ENCODE measurements at places on chromosomes 6 and 20.

DNA sequence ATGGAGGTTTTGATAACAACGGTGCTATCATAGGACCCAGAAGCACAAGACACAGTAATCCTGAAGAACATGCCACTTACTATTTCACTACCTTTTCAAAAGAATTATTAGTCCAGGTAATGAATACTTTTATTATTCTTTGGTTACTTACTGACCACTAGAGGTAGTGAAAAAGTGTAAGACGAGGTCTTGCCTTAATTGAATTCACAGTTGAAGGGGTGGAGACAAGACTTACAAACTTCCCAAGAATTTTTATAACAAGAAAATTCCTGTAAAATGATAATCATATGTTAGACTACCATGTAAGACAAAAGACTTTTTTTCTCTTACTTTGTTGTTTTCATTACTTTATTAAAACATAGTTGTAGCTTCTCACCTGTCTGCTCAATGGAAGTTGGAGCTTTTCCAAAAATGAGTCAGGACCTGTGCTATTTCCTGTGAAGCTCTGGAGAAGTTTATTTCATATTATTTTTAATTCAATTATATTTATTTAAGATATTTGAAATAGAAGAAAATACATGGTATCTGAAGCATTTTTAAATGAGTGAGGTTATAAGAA, 52.4 kb downstream of the DOP1A start:
- no peak for DNase-seq

DNA sequence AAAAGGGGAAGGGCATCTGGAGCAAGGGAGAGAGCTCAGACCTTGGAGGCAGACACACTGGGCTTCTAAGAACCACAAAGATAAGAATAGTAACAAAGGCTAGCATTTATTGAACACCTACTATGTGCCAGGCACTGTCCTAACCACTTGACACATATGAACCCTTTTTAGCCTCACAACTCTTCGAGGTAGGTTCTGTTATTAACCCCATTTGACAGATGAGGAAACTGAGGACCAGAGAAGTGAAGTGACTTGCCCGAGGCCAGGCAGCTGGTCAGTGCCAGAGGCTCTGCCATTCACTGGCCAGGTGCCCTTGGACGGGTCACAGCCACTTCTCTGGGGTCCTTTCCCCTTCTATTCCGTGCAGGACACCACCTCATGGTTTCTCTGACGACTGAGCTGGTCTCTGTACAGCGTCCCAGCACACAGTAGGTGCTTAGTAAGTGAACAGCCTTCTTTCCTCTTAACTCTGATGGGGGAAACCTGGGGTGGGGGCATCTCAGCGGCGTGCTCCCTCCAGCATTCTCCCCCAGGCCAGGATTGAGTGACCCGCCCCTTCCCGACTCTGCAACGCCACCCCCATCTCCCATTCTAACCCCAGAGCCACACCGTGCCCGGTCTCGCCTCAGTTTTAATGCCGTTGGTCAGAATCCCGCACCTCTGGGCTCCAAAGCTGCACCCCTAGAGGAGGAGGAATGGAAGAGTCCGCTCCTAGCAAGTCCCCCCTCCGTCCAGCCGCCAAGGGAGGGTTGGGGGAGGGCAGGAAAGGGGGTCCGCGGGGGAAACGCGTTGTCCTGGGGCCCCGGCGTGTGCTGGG, 55.7 kb downstream of the CD40 start:
- no peak for DNase-seq

DNA sequence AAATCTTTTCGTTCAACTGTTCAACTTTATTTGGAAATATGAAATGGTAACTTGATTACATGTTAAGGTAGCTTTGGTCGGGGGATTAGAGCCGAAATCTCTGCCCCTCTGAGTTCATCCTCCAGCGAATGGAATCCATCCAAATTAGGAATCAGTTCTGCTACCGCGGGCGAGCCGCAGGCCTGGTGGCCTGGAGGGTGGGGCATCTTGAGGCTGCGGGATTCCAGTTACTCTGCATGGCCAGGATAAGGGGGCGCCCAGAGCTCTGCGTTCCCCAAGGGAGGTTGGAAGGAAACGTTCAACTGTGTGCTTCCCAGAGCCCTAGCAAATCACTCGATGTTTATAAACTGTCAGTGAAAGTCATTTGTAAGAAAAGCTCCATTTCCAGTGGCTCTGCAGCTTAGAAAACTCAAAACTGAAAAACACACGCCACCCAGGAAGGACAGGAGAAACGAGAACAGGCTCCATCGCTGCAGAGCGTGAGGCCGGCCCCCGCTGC, 262.2 kb downstream of the TAF4 start:
- no peak for DNase-seq

GRCh38 chr6:10140136-10140535, 274.7 kb downstream of the TFAP2A start:
- DNase-seq, result no peak

- no peak for DNase-seq
Measured at GRCh38 chr6:49522710-49523593, 23.2 kb downstream of the GLYATL3 start.

GRCh38 chr6:149248693-149249369, 68.7 kb upstream of the TAB2 start:
- no peak for DNase-seq

DNA sequence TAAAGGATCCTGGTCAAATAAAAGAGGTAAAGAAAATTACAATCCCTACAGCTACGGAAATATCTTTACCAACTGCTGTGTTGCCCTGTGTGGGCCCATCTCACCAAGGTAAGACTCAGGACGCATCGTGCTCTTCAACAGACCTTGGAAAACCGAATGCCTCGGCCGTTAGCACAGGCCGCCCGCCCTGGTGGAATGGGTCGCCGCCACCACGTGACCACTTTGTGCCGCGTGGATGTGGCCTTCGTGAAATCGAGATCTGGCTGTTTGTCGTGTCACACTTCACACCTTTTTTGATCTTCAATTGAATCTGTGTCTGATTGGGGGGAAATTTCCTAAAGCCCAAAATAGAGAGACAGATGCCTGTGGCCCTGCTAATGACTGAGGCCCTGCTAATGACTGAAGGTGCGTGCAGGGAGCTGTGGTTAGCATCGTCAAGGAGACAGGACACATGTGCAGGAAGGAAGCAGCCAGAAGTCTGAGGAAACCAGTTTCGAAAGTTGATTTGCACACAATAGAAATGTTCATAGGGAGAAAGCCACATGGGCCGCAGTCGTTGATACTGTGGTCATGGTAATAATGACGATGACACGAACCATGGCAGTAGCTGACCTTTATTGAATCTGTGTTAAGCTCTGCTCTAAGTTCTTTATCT, 175.7 kb upstream of the SNX9 start:
- no peak for DNase-seq

DNA sequence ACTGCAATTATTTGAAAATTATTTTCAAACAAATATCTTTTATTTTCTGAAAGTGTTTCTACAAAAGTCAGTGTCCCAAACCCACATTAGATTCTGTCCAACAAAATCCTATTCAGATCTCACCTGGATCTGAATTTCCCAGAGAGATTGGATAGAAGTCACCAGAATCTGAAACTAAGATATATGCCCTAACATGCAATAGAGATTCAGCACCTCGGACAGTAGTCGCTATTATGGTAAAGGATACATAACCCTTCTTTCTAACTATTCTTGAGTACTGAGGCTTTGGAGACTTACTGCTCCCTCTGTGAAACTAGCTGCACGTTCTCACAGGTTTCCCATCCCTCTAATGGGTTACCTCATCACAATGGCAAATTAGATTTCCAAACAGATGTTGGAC, 151.4 kb downstream of the ID4 start:
- no peak for DNase-seq

DNA sequence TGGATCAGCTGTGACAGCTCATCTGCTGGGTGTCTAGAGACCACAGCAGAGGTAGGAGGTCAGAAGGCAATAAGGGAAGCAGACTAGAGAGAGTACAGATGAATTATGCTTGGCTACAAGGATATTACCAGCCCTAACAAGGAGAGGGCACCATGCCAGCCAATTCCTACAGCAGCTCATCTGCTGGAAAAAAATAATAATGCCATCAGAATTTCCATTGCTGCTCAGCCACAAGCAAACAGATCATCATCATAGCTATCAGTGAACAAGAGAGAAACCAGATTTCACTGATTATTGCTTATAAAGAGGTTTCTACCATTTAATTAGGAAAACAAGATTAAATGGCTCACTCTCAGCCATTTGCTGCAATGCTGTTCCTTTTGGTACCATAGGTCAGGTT, 66.5 kb downstream of the PSMG4 start:
- DNase-seq, result no peak

GRCh38 chr6:89034586-89035251, 45.8 kb upstream of the PNRC1 start:
- DNase-seq, result no peak

DNA sequence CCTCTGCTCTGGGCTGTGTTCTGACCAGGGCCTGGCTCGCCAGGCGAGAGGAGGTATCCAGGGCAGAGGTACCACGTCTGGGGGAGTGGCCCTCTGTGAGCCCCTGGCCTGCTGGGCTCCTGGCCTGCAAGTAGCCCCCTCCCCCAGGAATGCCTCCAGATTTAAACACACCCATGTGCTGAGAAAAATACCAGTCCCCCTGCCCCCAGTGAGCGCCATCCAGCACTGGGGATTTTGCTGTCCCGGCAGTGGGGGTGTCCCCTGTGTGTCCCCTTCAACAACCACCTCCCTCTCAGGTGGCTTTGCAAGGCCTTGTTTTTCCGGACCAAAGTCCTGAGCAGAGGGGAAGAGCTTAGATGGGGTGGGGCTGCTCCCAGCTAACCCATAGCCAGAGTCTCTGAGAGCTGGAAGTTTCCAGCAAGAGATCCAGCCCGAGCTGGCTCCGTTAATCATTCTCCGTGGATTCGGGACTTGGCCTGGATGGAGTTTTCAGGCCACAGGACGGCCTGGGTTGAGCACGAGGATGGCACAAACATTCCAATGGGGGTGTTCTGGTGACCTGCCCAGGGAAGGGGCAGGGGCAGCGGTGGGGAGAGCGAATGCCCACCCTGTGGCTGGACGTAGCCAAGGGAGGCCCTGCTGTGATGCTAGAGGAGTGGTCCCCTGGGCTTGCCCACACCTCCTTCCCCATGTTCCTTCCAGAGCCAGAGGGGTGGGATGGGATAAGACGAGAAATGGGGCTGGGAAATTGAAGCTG, 29.0 kb downstream of the PCK1 start:
- DNase-seq, result no peak

GRCh38 chr6:79077715-79078074, 359 bp downstream of the PHIP start:
- DNase-seq, result peak; percentile 52

DNA sequence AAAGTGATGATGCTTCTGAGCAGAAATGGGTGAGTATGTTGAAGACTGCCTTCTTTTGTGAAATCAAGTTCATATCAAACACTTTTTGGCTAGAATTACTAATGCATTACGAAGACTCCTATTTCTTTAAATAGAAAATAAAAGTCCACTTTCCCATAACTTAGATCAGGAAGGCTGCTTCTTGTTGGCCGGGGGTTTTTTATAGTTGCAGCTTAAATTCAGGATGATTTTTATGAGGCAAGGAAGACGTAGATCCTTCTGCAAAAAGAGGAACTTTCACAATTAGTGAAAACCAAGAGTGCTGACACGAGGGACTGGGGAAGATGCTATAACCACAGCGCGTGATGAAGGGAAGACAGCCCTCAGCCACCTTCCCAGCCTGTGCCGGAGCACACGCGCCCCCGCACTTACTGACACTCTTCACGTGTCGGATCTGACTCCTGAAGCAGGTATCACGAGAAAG, 206.1 kb upstream of the PRDM1 start:
- DNase-seq, result no peak

DNA sequence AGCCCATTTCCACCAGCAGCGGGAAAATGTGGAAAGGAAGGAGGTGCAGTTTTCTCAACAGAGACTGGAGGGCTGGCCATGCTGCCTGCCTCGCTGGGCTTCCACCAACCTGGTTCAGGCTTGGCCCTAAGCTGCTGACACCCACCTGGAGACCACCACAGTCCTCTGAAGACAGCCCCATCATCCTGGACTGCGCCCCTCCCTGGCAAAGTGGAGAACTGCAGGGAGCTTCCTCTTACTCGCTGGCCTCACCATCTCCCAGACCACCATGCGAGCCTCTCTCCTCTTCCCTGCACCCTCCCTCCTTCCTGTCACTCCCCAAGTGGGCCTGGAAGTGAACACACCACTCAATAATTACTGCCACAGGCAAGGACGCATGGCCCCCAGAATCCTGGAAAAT, 71.5 kb downstream of the PSMG4 start:
- DNase-seq, result no peak

DNA sequence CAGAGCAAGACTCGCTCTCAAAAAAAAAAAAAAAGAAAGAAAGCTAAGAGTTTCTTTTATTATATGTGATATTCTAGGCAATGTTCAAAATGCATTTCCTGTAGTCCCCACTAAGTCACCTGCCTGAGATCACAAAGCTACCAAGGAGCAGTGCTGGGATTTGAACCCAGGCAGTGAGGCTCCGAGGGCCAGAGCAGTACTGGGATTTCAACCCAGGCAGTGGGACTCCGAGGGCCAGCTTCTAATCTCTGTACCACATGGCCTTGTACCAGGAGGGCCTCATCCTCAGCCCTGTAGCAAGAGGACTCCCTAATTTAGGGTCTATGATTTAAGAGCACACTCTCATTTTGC, 39.7 kb downstream of the ZMYND8 start:
- no peak for DNase-seq

DNA sequence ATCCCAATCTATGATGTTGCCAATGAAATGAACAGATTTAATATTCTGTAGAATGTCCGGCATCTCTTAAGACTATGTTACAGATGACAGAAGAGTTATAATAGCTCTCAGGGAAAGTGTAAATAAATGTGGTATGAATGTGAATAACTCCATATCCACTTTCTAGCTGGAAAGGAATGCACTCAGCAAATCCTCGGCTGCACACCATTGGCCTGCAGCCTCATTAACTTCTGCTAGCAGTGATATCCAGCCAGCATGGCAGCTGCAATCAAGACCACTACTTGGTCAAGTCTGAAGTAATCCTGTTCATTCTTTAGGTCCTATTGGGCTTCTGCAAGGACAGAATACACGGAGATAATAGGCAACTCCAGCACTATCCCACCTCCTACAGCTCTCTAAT, 17.3 kb upstream of the MICA start:
- no peak for DNase-seq

GRCh38 chr20:1434571-1435336, 31.9 kb downstream of the NSFL1C start:
- DNase-seq, result no peak

DNA sequence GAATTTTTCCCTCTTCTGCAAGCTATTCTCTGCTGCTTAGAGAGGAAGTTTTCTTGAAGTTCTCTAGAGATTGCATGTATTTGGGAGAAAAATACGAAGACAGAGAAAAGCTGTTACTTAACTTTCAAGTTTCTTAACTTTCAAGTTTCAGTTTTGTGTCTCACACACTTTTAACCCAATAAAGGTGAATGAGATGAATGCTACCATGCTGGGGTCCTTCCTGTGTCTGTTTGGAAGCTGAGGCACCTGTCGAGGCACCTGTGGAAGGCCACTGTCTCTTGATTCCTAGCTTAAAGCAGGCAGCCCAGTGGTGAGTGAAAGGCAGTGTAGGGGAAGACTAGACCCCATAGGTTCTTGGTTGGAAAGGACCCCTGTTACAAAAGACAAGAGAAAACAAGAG, 372.8 kb upstream of the JARID2 start:
- DNase-seq, result no peak

DNA sequence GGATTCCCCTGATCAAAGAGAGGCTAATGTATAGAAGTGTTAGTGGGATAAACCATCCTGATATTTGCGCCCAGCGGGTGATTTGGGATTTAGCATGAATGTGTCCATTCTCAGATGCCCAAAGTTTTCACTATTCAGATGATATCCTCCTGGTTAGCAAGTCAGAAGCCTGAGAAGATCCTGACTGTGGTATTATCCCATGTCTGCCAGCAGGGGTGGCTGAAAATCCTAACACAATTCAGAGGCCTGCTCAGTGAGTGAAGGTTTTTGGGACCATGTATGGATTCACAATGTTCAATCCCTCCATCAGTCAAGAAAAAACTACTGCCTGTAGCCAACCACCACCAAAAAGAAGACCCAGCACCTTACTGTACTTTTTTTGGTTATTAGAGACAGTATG, 34.1 kb upstream of the SPACA1 start:
- DNase-seq, result no peak

All from BE2C (cell line).